ENCODE measurements at places on chromosomes 2 and 18. TPM values are rescaled to one million over a fixed set of nuclear protein-coding genes. Genes with fewer than 3 reads are reported as not detected.
A peak's percentile ranks its signal among the peaks of the same experiment; 100 is the strongest.

DNA sequence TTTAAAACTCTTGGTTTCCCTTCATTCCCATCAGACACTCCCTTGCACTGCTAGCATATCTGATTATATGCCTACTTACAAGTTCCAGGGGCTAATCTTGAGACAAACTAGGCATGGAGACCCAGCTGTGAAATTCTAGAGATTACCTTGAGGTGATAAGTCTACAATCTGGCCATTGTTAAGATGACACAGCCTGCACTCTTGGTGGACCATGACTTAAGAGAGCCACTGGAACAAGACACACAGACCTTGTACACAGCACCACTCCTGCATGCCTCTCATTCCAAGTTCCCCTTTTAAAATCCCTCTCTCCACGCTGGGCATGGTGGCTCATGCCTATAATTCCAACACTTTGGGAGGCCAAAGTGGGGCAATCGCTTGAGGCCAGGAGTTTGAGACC is 387.2 kb upstream of the DCC start:
- H3K4me3 ChIP-seq: no peak overlapping the region
- H3K27me3 ChIP-seq: no peaks in the 10 kb centered on the region
- H3K36me3 ChIP-seq: no peaks in the 10 kb centered on the region

DNA sequence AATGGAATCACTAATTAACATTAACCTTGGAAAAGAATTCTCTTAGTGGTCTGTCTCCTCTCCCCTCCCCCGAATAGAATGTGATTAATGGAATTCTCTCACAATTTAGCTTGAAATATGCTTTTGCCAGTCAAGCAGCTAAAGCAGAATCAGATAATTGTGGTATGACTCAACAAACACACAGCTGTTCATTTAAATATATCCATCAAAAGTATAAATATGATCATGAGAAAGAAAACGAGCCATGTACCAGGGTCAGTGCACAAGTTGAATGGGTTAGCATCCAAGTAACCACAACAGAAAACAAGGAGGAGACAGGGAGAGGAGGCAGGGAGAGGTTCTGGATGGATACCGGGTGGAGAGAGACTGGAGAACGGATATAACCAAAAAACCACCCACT is 66.9 kb downstream of the ACVR1 start:
- H3K4me1 ChIP-seq: peaks cover 42% of the 10 kb centered on the region
- H3K27me3 ChIP-seq: no peaks in the 10 kb centered on the region
- H3K27ac ChIP-seq: peak overlapping the region; percentile 69
- no peaks in the 10 kb centered on the region for H3K36me3 ChIP-seq
- no peak for DNase-seq
- no peak overlapping the region for H3K4me3 ChIP-seq

- H3K4me3 ChIP-seq: no peak overlapping the region
- H3K27ac ChIP-seq: no peak overlapping the region
- H3K36me3 ChIP-seq: no peaks in the 10 kb centered on the region
- H3K4me1 ChIP-seq: no peaks in the 10 kb centered on the region
Measured at GRCh38 chr2:30757749-30758148, 49.5 kb downstream of the CAPN13 start.

PSMA8 gene
- not detected for total RNA-seq

GCA gene
- 11.1 TPM for total RNA-seq

DNA sequence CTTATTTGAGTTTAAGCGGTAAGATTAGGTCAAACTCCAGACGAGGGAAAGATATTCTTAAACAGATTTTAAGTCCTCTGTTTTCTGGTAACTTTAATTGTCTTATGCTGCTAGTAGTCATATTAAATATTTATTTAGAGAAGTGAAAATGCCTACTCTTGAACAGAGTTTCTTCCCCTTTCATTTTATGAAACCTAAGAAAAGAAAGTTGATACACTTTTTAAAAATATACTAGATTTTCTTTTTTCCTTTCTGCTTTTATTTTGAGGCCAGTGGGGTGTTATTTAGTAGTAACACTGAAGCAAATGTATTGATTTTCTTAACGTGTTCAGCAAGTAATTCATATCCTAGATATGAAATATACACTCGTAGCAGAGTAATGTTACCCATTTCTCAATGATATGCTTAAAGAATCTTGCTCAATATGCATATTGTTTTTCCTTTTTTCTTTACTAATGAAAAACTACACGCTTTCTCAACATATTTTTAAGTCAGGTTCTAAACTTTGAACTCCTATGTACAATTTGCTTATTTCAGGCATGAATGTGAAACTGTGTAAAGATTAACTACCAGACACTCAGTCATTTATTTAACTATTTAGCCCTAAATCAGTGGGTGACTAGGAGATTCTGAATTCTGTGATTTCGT is 691 bp downstream of the KYNU start:
- no peaks in the 10 kb centered on the region for H3K36me3 ChIP-seq
- H3K4me1 ChIP-seq: no peaks in the 10 kb centered on the region
- DNase-seq: no peak
- peak overlapping the region; percentile 29 for H3K27ac ChIP-seq
- H3K4me3 ChIP-seq: no peak overlapping the region
- no peaks in the 10 kb centered on the region for H3K27me3 ChIP-seq

NCL gene
- 73.5 TPM for total RNA-seq

DNA sequence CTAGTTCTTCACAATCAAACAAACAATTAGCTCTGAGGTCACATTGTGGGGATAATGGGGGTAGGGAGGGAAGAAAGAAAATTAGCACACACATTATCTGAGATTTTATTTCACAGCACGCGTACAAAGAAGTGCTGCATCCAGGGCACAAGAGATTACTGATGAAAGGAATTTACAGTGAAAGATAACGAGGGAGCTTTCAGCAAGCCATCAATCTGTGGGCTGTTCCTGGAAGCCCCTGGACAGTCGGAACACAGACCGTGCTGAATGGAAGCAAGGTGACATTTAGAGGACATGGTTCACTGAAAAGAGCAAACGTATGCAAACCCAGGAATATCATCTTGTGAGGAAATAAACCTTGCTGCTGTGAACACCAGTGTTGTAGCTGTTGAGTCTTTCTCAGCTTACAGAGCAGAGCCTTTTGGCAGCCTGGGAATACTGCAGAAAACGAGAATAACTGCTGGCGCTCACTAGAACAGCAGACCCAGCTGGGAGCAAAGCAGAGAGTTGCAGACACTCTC is 63.2 kb downstream of the SCG2 start:
- no peaks in the 10 kb centered on the region for H3K27me3 ChIP-seq
- H3K27ac ChIP-seq: peak overlapping the region; percentile 54
- no peak for DNase-seq
- no peaks in the 10 kb centered on the region for H3K36me3 ChIP-seq
- H3K4me3 ChIP-seq: no peak overlapping the region
- peaks cover 23% of the 10 kb centered on the region for H3K4me1 ChIP-seq

DNA sequence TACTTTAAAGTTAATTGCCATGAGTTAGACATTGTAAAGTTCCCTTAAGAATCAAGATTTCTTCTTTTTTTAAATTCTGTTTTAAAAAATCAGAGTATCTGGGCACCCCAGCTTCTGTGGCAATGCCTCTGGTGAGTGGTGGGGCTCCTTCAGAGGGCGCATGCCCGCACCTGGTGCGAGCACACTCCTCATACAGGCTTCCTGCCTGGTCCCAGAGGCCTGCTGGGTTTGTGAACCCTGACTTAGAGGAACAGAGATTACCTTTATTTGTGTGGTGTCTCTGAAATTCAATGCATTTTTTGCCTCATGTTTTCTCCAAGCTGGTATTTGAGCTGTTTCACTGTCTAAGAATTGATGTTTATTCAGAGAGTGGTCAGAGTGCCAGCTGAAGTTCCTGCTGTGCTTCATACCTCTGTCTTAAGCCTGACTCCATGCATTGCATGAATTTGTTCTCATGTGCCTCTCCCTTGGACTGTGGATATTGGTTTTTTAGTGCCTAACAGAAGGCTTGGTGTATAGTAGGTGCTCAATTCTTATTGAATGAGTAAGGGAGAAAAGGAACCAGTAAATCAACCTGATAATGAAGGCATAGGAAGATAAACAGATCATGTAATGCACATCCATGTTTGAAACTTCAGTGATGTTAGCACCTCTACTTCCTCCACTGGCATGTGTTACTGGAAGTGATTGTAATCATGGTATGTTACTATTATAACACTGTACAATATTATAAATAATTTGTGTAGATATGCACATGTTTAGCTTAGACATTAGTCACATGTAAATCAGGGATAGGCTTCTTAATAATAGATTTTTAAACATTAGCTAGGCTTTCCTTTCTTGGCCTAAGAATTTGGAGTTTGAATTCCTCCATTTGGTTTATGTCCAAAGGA is 29.0 kb downstream of the PHLPP1 start:
- H3K27me3 ChIP-seq: no peaks in the 10 kb centered on the region
- DNase-seq: no peak
- no peaks in the 10 kb centered on the region for H3K4me1 ChIP-seq
- H3K27ac ChIP-seq: no peak overlapping the region

LYPD6 gene
- total RNA-seq: 0.63 TPM

CIDEA gene
- total RNA-seq: 3.9 TPM

ANKRD29 gene
- total RNA-seq: 3.5 TPM

DNA sequence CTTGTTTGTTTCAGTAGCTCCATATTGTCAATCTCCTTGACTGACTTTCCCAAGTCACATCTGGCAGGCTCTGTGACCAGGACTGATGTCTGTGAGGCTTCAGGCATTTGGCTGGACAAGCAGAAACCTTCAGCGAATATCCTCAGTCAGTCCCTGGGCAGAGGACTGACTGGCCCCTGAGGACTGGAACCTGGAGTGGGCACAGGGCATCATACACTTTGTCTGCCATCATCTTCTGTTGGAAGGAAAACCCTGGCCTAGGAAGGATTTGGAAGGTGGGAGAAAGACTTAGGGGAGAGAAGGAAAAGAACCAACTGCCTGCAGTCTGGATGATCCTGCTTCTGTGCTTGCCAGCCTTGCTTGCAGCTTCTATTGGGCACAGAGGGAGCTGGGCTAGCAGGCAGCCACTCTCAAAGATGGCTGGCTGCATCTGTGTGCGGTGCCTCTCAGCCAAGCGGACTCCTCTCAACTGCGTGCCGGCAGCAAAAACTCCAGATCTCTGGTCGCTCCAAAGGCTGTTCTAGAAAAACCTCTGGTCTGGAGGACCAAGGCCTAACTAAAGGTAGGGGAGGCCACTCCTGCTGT is 126.8 kb downstream of the MARCHF4 start:
- H3K4me3 ChIP-seq: no peak overlapping the region

- DNase-seq: no peak
- no peaks in the 10 kb centered on the region for H3K36me3 ChIP-seq
- no peaks in the 10 kb centered on the region for H3K27me3 ChIP-seq
Measured at GRCh38 chr2:70643715-70644114, 90.1 kb upstream of the TGFA start.

DNA sequence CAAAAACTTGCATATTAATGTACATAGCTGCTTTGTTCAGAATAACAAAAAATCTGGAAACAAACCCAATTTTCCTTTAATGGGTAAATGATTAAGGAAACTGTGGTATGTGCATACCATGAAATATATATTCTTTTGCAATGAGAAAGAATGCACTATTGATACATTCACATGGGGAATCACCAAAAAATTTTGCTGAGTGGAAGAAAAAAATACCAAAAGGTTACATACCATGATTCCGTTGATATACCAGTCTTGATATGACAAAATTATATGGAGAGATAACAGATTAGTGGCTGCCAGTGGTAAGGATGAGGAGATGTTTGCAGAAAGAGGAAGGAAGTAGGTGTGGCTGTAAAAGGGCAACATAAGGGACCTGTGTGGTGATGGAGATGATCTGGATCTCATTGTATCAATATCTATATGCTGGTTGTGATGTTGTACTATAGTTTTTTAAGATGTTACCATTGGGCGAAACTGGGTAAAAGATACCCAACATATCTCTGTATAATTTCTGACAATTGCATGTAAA is 54.6 kb upstream of the BCL2L11 start:
- H3K36me3 ChIP-seq: no peaks in the 10 kb centered on the region
- no peak overlapping the region for H3K27ac ChIP-seq
- no peak overlapping the region for H3K4me3 ChIP-seq
- DNase-seq: no peak
- H3K27me3 ChIP-seq: no peaks in the 10 kb centered on the region

DNA sequence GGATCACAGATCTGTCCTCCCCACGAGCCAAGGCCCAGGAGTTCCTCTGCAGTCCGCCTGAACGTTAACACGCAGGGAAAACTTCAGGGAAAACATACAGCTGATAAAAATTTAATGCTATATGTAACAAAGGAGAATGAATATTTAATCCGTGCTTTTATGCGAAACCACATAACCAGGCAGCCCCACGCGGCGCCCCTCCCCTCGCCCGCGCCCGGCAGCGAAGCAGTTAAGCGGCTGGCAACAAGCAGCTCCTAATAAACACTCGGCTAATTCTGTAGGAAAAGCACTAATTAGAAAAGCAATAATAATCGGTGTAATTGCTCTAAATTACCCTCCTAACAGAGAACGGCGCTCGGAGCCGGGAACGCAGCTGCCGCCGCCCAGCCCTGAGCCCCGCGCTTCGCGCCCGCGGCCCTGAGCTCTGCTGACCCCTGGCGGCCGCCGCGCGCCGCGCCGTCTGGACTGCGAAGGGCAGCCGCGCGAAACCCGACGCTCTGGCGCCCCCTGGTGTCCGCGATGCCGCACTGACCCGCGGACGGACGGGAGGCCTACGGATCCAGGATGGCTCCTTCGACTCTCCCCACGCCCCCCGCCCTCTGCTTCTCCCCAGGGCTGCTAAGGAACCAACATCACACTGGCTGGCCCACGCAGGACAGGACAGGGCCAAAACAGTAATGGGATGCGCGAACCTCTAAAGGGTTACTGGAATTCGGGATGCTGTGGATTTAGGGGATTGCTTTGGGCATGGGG is 181.4 kb downstream of the SMAD2 start:
- no peaks in the 10 kb centered on the region for H3K27me3 ChIP-seq
- no peaks in the 10 kb centered on the region for H3K36me3 ChIP-seq
- DNase-seq: peak; percentile 65

DNA sequence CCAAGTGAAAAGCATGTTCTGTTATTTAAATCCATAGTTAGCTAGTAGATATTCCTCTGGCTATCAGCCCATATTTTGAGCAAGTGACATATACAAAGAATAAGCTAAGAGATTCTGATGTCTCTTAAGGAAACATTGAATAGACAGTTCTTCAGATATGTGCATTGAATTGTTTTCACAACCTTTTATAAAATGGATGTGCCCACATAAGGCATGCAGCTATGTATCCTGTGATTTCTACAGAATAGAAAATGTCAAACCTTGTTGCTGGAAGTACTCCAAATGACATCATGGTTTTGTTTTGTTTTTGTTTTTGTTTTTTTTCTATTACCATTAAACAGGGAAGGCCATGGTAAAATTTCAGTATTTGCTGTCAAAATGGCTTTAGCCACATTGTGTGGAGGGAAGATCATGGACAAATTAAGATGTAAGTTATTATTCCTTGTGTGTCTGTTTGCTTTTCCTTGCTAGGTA is 95.8 kb downstream of the DTNA start:
- H3K27me3 ChIP-seq: no peaks in the 10 kb centered on the region
- no peak overlapping the region for H3K27ac ChIP-seq
- DNase-seq: no peak
- peaks cover 5% of the 10 kb centered on the region for H3K36me3 ChIP-seq
- peaks cover 9% of the 10 kb centered on the region for H3K4me1 ChIP-seq

- H3K4me1 ChIP-seq: peaks cover 49% of the 10 kb centered on the region
- H3K27ac ChIP-seq: peak overlapping the region; percentile 87
- H3K27me3 ChIP-seq: no peaks in the 10 kb centered on the region
- H3K4me3 ChIP-seq: peak overlapping the region; percentile 82
- DNase-seq: no peak
Measured at GRCh38 chr2:86199834-86200177, 549 bp downstream of the MRPL35 start.
